ENCODE measurements at places on chromosomes 6 and 20.

DNA sequence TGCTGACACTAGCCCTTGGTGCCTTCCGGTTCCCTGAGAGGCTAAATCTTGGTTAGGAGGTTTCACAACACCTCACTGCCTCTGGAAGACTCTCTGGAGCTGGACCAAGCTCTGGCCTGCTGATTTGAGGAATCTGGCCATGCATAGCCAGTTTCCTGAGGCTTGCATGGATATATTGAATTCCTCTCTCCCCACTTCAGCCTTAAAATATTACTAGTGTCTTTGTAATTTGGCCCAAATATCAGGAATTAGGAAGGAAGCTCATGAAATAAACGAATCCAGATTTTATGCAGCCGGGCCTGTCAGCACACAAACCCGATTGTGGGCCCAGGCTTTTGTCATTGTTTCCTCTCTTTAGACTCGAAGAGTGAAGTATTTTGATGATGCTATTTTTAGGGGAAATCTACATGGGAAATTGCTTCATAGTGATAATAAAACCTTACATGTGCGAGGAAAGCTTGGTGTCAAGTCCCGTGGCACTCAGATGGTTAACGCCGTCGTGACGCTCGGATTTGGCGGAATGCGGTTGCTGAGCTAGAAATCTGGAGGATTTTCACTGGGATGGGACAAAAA lies 144.4 kb downstream of the PHACTR3 start:
- DNase-seq, result no peak

GRCh38 chr20:10472871-10473270 lies 37.8 kb downstream of the SLX4IP start:
- DNase-seq, result no peak

- DNase-seq, result no peak
These were observed 78.2 kb downstream of the LAMA4 start for GRCh38 chr6:112176175-112176574.

DNA sequence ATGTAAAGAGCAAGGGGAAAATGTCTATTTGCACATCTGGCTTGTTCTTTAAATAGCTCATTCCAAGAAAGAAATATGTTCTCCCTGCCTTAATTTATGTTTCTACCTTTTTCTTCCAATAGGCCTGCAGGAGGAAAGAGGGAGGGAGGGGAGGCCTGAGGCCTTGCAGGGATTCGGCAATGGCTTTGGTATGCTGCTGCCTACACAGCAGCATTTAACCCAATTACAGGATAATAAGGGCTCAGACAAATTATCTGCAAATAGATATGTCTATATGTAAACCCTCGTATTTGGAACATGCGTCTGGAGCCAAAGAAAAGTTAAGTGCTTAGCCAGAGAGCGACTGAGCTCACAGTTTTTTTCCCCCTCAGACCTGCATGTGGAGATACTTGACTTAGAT lies 277.2 kb downstream of the CDC5L start:
- DNase-seq, result no peak

- no peak for DNase-seq
These were observed 492.1 kb downstream of the UTRN start for GRCh38 chr6:144777249-144777648.

DNA sequence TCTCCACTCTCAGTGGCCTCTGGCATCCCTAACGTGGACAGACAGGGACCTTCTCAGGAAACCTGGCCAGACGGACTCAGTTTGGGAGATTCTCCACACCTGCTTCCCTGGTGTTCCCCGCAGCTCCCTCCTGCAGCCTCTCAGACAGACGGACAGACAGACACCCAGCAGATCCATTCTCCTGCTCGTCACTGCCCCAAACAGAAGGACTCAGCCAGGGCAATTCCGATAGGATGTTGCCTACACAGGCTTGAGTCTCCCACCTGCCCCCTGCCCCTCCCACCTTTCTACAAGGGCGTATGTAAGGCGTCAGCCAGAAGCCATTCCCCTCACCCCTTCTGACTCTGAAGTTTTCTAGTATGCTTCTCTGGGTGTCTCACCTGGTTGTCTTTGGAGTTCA lies 428 bp downstream of the CCM2L start:
- DNase-seq, result no peak

GRCh38 chr20:24985802-24986201 lies 6.7 kb downstream of the APMAP start:
- DNase-seq, result no peak

DNA sequence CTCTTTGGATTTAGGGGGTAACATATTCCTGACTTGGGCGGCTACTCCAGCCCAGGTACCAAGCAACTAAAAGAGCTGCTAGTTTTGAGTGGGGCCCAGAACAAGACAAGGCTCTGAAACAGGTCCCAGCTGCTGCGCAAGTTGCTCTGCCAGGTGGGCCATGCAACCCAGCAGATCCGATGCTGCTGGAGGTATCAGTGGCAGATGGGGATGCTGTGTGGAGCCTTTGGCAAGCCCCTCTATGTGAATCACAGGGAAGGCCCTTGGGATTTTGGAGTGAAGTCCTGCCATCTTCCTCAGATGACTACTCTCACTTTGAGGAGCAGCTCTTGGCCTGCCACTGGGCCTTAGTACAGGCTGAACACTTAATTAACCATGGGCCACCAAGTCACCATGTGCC lies 43.7 kb upstream of the VSX1 start:
- no peak for DNase-seq

DNA sequence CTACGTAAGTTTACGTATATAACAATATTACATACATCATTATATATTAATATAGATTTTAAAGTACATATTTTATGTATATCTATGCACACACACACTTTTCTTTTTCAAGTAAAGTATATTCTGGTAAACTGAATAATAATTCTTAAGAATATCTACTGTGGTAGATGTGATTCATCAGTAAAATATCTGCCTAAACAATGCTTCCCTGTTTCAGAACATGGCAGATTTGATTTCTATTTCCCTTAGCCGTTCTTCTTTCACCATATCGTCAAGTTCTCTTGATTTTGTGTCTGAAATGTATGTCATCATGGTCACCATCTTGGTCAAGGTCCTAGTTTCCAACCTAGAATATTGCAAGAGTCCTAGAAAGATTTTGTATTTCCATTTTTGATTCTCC lies 195.6 kb downstream of the HDGFL1 start:
- DNase-seq, result no peak

GRCh38 chr20:61935926-61936700 lies 129.6 kb downstream of the TAF4 start:
- DNase-seq, result no peak

DNA sequence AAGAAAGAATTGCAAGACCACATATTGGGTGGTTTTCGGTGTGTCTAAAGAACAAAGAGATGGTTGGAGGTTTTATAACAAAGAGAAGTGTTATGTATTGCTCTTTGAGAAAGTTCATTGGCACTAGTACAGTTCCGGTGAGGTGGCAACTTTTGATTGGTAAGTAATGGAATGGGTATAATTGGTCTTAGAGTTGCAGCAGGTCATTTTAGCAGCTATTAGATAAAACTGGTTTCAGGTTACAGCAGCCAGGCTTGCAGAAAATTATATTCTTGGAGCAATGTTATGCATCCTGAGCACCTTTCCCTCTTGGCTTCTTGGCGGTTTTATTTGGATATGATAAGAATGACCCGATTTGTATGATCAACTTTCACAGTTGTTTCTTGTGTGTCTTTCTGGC lies 12.3 kb upstream of the SSTR4 start:
- DNase-seq, result no peak

GRCh38 chr6:17416806-17417205 lies 23.4 kb downstream of the CAP2 start:
- no peak for DNase-seq

All from stimulated activated CD8-positive, alpha-beta memory T cell treated with anti-CD3 and anti-CD28 coated beads, Interleukin-15, amount 100 ng/mL, for 1 hour (primary cell).